ENCODE measurements at places on chromosomes 7 and 10. TPM values are rescaled to one million over a fixed set of nuclear protein-coding genes. Genes with fewer than 3 reads are reported as not detected.

Gene RSPH10B2
- 0.20 TPM for polyA plus RNA-seq

Gene STRIP2
- polyA plus RNA-seq: 3.2 TPM

GRCh38 chr7:66114743-66115649 lies at the start of gene CRCP:
Gene CRCP, plus strand, starts transcription at chr7:66114847. Its CDS starts 116 bp downstream, at chr7:66114963.
- peak; percentile 42 for DNase-seq

DNA sequence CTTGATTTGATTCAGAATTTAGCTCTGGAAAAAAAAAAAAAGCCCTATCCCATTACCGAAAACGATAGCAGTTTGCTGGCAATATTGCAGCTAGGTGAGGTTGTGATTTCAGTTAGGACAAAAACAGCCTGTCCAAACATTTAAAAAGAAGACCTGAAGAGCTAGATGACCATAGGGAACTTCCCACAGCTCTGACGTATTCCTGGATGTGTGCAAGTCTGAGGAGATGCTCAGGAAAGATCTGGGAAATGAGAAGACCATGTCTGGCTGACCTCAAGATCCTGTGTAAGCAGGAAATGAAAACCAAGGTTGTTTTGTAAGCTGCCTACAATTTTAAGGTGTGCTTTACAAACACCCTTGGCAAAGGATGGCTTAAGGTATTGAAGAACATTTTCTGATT lies 88.7 kb downstream of the RAMP3 start:
- DNase-seq: no peak

- DNase-seq: no peak
Observed at GRCh38 chr7:22202141-22202540, 154.8 kb downstream of the RAPGEF5 start.

Gene ANKRD30A
- polyA plus RNA-seq: 2.1 TPM

DNA sequence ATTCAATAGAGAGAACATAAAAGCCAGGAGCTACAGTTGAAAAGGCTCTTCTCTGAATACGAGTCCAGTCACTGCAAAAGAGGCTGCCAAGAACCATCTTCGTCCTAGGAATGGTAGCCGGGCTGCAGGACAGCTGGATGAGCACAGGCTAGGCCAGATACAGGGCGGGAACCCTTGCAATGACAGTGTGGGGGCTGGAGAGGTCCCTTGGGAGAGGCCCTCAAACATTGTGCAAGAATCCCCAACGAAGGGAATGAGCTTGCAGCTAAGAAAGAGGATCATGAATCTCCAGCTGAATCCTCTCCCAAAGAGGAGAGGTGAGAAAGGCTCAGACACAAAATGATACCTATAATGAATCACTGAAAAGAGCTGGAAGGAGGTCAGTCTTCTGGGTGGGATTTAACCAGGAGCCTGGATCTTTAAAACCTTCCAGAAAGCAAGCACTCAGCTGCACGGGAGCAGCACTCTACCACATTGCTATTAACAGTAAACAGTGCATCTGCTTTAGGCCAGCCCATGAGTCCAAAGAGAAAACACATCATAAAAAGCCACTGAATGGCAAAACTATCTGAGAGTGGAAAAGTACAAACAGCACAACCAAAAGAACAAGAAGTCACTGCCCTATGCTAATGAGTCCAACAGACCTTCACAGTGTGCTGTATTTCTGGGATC lies 287.9 kb downstream of the TNS3 start:
- no peak for DNase-seq

DNA sequence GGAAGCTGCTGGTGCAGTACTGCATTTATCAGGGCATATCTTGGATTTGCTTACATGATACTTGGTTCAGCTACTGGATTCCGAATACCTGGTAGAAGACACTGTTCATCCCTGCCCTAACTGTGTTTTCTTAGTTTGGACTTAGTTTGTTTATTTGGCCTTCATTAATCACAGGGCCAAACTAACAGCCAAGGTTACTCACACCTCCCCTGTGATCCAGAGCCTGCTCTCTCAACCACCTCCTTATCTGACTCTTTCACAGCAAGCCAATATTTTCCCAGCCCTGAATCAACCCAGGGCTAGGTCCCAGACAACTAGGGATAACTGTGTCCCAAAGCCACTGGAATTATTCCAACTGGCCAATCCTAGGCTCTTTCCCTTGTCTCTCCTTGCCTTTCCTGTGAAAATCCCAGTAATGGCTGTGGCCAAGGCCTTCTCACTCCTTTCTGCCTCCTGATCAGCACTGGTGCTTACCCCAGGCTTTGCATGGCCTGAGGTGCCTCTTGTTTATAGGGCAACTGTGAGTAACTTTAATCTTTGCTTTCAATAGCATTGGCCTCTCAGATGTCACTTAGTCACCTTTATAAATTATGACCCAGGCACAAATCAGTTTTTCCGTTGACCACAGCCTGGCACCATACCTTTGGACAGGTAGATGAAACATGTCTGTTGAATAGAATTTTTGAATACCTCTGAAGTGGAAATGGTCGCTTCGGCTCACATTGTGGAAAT lies 9.3 kb upstream of the JCAD start:
- no peak for DNase-seq

Gene FAM25A
- not detected for polyA plus RNA-seq

DNA sequence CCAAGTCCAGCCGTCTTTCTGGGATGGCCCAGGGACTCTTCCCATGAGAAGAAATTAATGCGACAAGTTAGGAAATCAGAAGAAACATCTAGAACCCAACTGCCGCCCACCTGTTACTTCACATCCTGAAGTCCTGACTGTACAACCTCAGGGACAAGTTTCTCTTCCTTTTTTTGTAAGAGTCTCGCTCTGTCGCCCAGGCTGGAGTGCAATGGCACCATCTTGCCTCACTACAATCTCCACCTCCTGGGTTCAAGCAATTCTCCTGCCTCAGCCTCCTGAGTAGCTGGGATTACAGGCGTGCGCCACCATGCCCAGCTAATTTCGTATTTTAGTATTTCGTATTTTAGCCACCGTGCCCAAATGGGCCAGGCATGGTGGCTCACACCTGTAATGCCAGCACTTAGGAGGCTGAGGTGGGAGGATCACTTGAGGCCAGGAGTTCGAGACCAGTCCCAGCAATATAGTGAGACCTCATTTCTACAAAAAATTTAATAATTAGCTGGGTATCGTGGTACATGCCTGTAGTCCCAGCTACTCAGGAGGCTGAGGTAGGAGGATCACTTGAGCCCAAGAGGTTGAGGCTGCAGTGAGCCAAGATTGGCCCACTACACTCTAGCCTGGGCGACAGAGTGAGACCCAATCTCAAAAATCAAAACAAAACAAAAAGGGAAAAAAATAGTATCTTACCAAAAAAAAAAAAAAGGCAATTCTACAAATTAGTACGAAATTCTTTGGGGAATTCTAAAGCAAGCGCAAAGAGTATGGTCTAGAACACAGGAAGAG lies 20.8 kb downstream of the LAT2 start:
- DNase-seq: no peak

DNA sequence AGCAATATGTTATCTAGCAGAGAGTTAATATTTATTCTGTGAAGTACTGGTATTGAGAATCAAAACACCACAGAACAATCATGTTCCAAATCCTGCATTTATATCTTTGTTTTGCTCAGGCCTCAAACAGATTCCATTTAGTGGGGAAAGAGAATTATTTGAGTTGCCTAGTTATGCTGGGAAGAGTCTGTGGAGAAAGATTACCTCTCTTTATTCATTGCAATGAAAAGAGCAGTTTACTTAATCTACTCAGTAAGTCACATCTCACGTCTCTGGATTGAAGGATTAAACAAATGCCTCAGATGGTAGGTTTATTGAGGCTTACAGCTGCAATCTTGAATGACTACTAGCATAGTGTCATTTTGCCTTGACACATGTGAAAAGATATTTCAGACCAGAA lies 76.4 kb downstream of the RUNDC3B start:
- no peak for DNase-seq

Gene PRLHR
- not detected for polyA plus RNA-seq

GRCh38 chr10:112587729-112588128 lies 140.7 kb downstream of the VTI1A start:
- DNase-seq: no peak

DNA sequence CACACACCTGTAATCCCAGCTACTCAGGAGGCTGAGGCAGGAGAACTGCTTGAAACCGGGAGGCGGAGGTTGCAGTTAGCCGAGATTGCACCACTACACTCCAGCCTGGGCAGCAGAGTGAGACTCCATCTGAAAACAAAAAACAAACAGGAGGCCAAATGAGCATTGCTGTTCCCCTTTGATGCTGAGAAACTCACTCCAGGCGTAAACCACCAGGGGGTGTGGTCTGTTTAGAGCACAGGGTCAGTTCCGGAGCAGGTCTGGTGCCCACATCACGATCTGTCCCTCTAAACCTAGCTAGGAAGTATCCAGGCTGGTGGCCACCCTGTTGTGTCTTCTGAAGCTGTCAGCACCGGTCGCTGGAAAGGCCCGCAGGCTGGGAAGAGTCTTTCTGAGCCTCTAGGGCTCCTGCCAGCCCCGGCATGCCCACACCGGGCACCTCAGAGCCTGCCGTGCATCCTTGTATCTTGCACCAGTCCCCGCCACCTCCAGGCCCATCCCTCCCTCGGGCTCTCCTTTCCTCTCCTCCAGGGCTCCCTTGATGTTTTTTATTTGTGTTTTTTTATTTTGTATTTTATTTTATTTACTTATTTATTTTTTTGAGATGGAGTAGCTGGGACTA lies 66.3 kb upstream of the SH2B2 start:
- no peak for DNase-seq

Gene RAPGEF5
- 0.06 TPM for polyA plus RNA-seq

GRCh38 chr7:22578007-22578733 lies 78.2 kb upstream of the STEAP1B start:
- no peak for DNase-seq

- DNase-seq: no peak
Observed at GRCh38 chr7:108723381-108723814, 153.7 kb downstream of the DNAJB9 start.

DNA sequence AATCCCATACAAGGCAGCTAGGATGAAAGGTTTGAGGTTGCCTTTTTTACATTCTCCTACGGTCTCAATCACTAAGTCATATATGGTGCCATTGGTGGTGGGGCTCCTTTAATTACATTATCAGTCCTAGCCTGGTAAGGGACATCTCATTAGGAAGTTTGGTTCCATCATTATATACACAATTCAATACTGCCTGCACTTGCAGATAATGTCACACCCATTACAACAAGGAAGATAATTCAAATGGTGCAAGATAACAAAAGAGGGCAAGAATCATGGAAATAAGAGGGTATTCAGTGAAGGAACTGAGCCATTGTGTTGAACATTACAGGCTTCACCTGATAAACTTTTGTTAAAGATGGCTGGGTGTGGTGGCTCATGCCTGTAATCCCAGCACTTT lies 1.7 kb upstream of the TMEM248 start:
- no peak for DNase-seq

DNA sequence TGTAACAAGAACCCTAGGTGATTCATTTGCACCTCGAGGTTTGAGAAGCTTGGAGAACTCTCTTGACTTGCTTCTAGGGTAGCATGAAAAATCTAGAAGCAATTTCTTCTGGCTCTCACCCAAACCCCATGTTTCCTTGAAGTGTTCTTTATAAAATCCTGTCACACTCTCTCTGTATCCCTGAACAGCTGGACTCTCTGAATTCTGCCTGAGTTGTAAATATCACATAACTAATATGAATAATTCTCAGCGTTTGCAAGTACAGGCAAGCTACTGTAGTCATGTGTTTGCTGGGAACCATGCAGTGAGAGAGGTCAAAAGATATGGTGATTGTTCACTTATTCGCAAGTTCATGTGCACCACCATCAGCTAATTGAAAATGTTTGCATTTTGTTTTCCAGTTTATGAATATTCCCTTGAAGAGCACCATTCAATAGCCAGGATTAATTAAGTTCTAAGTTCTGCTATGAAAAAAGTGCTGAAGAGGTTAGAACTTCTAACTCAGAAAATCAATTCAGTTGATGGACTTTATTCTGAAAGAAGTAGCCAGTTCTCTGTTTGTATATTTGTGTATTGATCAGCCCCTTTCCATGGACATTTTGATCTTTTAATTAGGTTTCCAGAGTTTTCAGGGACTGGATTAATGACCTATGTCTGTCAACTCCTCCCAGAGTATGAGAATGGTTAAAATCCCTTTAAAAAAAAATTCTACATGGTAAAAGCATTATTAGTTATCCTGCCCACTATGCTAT lies 243.0 kb downstream of the PLXDC2 start:
- no peak for DNase-seq

GRCh38 chr7:148270576-148270975 lies 320.0 kb upstream of the C7orf33 start:
- DNase-seq: no peak

Gene IL15RA
- 13.8 TPM for polyA plus RNA-seq

Gene SVIL
- 0.30 TPM for polyA plus RNA-seq

DNA sequence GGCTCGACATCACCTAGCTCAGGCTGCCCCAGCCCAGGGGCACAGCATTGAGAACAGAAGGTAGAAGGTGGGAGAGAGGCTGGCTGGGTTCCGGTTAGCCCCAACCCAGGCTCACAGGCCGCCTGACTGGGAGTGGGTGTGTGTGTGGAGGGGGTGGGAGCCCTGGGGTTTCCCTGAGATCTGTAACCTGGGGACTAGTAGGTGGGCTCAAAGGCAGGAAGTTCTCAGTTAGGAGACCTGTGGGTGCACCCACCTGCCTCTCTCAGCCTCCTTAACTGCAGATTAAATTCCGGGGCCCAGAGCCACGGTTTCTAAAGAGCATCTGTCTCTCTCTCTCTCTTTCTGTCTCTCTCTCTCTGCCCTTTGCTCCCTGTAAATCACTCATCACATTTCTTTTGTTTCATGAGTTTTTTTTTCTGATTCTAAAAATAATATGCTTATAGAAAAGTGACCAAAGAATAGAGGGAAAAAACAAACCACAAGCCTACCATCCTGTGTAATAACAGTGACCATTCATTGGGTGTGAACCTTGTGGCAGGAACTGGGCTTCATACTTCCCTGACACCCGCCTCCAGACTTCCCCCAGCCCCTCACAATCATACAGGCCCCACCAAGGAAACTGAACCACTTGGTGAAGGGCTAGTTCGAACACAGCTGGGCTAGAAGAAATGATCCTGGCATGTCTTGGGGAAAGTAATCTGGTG lies 83.4 kb upstream of the SMNDC1 start:
- peak; percentile 83 for DNase-seq

DNA sequence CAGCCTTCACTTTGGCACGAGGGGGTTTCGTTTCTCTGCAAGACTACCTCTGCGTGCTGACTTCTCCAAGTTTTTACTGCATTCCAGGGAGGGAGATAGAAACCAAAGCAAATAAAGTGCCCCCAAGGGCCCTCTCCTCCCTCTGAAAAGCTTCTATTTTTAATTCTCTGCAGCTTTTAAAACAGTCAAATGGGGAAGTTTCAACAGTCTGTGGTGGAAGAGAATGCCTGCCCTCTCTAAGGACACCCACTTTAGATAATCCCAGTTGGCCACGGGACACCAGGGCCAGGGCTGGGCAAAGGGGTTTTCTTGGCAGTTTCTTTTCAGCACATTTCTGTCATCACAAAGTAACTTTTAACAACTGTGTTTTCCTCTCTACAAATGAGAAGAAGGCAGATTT lies 386.7 kb upstream of the NPVF start:
- DNase-seq: no peak

GRCh38 chr10:67884313-67884841 lies at the start of gene SIRT1:
Gene SIRT1, plus strand, starts transcription at chr10:67884656. Its CDS starts 66 bp downstream, at chr10:67884722.
- DNase-seq: peak; percentile 71

Gene PAX4
- not detected for polyA plus RNA-seq
